ENCODE measurements at places on chromosomes 13 and 19.

- no peak for DNase-seq
Measured at GRCh38 chr19:39858541-39858940, 12.4 kb upstream of the FBL start.

- DNase-seq: peak; percentile 57
Measured at GRCh38 chr13:110294146-110294545, 12.8 kb downstream of the COL4A1 start.

DNA sequence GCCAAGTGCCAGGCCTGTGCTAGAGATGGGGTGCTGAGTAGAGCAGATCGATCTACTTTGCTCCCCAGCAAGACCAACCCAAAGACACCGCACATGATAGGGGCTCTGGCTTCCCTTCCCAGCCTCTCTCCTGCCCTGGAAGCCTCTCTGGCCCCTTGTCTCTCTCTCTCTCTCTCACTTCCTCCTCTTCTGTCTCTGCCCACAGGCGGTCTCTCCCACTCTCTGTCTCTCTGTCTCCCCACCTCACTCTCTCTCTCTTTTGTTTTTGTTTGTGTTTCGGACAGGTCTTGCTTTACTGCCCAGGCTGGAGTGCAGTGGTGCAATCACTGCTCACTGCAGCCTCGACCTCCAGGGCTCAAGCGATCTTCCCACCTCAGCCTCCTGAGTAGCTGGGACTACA, 1.3 kb downstream of the SELENOV start:
- no peak for DNase-seq

GRCh38 chr13:30313311-30313710, 6.0 kb upstream of the KATNAL1 start:
- DNase-seq: peak; percentile 21

- peak; percentile 12 for DNase-seq
Measured at GRCh38 chr13:62931853-62932252, 1516.2 kb upstream of the PCDH20 start.

DNA sequence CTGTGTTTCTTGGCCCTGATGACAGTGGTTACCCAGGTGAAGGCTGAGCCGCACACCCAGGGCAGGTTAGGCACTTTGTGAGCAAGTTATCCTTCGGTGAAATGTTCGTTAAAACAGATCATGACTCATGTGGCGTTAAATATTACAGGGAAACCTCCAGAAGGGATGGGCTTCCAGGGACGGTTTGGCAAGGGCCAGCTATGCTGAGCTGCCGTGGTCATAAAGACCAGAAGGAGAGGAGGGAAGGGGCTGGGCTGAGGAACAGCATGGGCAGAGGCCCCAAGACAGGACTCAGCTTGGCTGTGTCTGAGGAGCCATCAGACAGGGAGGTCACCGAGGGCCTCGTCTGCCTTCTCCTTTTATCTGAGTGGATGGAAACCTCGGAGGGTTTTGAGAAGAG, 47.5 kb downstream of the ATP11A start:
- no peak for DNase-seq

DNA sequence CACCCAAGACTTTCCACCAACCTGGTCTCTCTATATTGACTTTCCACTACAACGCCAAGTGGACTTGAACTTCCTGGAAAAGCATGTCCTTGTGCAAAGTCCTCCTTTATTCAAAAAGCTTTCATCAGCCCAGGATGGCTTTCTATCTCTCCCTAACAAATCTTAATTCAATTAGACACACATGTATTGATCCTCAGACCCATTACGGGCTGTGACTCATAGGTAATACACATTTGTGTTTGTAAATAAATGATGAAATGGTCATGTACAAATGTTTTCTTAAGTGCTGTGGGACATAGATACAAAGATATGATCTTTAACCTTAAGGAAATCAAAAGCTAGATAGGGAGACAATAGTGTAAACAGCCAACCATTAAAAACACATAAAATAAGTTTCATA, 1189.7 kb downstream of the EFNB2 start:
- DNase-seq: no peak
